ENCODE measurements at places on chromosomes 11 and 22.

- no peak for DNase-seq
These were observed 13.6 kb downstream of the MRPL21 start for GRCh38 chr11:68889948-68890446.

DNA sequence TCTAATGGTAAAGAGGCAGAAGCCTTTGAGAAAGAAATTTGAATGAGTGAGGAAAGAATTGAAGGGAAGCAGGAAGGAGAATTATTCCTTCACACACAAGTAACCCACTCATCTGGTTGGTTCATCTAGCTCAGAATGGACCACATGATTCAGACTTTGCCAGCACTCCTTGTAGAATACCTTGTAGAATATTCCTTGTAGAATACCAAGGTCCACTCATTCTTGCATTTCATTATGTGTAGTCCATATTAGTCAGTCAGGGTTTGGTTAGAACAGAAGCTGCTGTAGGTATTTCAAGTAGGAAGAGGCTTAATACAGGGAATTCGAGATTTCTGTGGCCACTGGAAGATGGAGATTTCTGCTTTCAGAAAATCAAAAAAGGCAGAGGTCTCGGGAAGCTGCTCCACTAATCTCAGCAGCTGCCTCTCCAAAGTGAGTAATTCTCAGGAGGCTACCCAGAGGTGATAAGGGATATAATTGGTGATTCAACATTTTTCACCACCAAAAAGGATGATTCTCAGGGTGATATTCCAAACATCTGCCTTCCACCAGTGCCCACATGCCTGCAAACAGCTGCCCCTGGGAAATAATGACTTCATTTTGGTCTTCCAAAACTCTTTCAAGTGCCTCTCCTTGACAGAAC is 329.1 kb downstream of the TMEM135 start:
- no peak for DNase-seq

DNA sequence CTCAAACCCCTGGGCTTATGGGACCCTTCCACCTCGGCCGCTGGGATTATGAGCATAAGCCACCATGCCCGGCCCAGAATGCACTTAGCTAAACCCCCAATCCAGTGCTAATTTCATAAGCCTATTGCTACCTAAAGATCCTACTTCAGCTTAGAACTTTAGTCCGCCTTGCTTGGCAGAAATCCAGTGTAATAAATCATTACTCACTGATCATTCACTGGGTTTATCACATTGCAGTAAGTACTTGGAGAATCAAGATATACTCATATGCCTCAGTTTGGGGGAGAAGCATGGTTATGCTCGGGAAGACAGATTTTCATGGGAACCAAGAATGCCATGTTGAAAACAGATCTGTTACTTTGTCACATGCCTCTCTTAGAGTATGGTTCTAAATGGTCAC is 3.8 kb upstream of the TBRG1 start:
- DNase-seq, result no peak

- DNase-seq, result no peak
These were observed 7.1 kb downstream of the TPCN2 start for GRCh38 chr11:69055598-69056516.

GRCh38 chr11:62592989-62593421 is 1.7 kb upstream of the TUT1 start:
- DNase-seq, result no peak

GRCh38 chr11:75013051-75013450 is 24.3 kb downstream of the NEU3 start:
- DNase-seq, result no peak

- no peak for DNase-seq
These were observed at the start of gene PTH for GRCh38 chr11:13495929-13496328. TSS of gene PTH (minus strand) at chr11:13495997. CDS start at chr11:13492855, 3,142 bp downstream.

- DNase-seq, result no peak
These were observed 6.6 kb upstream of the CDC42BPG start for GRCh38 chr11:64850979-64851567.

DNA sequence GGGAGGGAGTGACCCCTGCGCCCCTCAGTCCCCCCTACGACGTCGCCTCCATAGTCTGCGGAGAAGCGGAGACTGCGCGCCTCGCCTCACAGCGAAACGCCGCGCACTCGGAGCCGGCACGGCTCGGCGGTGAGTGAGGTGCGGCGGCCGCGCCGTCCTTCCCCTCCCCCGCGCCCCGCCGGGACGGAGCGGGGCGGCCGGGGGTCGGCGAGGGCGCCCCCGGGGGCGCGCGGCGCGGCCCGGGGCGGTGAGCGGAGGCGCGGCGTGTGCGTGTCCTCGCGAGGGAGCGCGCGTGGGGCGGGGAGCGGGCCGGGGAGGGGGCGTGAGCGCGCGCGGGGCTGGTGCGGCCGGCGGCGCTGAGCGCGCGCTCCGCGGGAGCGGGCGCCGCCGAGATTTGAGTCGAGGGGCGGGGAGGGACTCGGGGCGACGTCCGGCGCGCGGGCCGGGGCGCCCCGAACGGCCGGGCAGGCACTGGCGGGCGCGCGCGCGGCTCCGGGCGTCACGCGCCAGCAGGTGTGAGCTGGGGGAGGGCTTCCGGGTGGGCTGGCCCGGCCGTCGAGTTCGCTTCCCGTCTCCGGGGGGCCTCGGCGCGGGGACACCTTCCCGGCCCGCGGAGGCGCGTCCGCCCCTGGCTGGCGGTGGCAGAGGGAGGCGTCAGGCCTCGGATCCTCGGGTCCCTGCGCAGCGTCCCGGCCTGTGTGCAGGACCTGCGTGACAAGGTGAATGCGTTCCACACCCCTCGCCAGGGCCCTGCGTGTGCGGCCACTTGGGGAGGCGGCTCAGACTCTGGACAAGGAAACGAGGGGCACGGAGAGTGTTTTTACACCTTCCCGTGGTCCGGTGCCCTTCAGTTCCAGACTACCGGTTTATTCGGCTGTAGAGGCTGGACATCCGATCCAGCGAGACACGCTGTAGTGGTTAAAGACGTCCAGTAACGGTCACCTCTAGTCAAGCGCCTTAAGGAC is 50.4 kb downstream of the FAM83F start:
- DNase-seq, result peak; percentile 55

DNA sequence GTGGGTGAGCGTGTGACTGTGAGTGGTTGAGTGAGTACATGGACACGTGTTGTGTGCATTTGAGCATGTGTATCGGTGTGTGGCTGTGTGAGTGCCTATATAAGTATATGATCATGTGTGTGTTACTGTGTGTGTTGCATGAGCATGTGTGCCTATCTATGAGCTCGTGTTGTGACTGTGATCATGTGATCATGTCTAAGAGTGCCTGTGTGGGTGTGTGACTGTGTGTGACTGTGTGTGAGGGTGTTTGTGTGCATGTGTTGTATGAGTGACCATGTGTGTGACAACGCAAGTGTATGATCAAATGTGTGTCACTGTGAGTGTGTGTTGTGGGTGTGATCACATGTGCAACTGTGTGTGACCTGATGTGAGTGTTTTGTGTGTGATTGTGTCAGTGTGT is 88.8 kb downstream of the UBASH3B start:
- DNase-seq, result no peak

DNA sequence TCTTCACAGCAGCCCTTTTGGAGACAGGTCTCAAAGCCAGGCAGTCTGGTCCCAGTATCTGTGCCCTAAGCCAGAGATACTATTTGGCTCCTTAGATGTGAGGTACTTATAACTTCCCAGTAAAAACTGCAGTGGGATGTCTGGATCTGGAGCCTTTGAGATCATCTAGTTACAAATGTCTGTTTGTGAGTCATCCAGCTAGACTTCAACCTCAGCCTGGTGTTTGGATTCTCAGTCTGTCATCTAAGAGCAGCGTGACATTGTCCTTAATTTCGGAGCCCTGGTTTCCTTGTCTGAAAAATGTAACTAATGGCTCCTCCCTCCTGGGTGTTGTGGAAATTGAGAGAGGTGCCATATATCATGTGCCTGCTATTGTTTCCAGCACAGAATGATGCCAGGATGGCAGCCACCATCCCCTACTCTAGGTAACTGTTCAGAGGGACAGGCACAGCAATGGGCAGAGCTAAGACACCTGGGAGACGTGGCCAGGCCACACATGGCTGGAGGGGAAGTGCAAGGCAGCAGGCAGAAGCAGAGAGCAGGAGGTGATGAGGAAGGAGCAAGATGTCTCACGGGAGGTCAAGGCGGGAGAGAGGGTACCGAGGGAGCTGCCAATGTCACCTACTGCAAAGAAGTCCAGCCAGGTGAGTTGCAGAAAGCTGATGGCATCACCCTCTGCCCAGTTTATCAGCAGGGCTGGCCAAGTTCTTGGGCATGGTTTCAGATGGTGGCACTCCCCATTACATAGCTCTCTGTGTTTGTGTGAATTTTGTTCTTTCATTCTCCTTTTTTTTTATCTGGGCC is 20.6 kb upstream of the ST3GAL4 start:
- DNase-seq, result no peak

DNA sequence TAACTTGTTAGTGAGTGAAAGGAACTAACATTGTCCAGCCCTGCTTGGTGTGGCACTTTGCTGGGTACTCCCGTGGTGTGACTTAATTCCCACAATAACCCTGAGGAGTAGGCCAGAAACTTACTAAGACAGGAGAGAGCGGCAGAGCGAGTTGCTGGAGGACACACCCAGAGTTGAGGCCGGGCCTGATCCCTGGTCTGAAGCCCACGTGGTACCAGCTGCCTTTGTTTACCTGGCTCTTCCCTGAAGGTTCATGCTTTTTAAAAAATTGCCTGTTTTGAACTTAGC is 594 bp downstream of the MPST start:
- DNase-seq, result no peak

- DNase-seq, result no peak
These were observed 46.5 kb downstream of the ADM start for GRCh38 chr11:10351435-10351764.

GRCh38 chr11:65036931-65037330 is 4.1 kb upstream of the SAC3D1 start:
- DNase-seq, result no peak

DNA sequence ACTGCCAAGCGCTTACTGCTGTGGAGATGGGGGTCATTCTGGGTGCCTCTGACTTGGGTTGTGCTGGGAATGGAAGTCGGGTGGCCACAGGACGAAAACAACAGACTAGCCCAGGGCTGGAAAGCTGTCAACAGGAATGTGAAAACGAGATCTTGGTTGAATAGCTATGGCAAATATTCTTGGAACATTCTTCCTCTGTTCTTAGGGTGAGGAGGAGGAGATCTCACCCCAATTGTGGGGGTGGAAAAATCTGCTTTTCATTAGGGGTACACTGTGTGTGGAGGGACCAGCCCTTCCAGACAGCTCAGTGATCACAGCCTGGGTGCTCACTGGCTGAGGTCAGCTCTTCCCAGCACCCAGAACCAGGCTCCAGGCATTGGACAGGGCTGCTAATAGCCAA is 52.0 kb upstream of the PRSS23 start:
- no peak for DNase-seq

- DNase-seq, result no peak
These were observed 61.4 kb upstream of the MTMR2 start for GRCh38 chr11:95985174-95985808.

- no peak for DNase-seq
These were observed 2.9 kb downstream of the PHLDB1 start for GRCh38 chr11:118610225-118610772.

- DNase-seq, result no peak
These were observed 385.9 kb downstream of the INSC start for GRCh38 chr11:15500643-15501042.

GRCh38 chr11:129239207-129239606 is 47.1 kb upstream of the ARHGAP32 start:
- no peak for DNase-seq

GRCh38 chr22:43689356-43689755 is 122.7 kb downstream of the EFCAB6 start:
- no peak for DNase-seq

GRCh38 chr22:46446799-46447198 is 90.6 kb downstream of the CELSR1 start:
- no peak for DNase-seq

GRCh38 chr11:70579316-70579955 is 181.1 kb downstream of the CTTN start:
- DNase-seq, result no peak

DNA sequence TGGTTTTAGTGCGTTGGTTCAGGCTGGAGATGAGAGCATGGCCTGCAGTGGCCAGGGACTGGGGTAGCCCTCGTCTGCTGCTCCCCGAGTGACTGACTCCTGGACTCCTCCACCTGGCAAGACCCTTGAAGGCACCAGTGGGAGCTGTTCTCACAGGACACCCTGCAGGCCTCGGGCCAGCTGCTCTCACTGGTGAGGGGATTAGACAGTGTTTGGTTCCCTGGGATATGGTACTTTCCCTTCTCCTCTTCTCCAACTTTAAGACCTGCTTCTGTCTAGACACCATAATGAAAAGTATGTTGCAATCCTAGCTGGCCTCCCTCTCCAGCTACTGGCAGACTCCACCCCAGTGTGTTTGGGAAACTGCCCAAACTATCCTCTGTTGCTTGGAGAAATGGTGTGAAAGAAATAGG is 168.8 kb upstream of the CADM1 start:
- no peak for DNase-seq

- DNase-seq, result no peak
These were observed 746.4 kb downstream of the BRD1 start for GRCh38 chr22:49081261-49081666.

DNA sequence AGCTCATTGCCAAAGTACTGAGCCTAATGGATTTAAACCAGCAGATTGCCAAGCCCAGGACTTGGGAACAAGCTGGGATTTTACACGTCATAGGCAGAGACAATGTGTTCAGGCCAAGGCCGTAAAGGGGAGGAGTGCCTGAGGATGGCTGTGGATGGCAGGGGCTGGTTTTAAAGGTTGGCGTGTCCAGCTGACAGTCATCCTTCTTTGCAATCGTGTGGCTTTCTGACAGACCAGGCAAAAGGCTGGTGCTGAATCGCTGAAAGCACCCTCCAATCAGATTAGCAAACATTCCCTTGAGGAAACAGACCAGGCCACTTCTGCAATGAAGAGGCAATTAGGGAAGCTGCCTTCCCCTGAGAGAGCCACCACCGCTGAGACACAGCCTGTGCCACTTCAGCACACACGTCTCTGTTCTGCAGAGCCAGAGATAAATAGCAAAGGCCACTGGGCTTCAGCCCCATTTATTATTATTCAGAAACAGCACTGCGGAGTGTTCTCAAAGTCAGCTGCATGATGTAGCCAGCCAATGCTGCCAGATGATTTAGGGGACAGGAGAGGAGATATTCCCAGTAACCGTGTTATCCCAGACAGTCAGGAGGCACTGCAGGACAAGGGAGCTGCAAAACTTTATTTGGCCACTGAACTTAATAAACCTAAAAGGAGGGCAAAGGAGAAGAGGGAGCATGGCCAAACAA is 54.2 kb upstream of the CSNK2A3 start:
- no peak for DNase-seq

- no peak for DNase-seq
These were observed 82.5 kb downstream of the TSPAN18 start for GRCh38 chr11:44809283-44809682.

DNA sequence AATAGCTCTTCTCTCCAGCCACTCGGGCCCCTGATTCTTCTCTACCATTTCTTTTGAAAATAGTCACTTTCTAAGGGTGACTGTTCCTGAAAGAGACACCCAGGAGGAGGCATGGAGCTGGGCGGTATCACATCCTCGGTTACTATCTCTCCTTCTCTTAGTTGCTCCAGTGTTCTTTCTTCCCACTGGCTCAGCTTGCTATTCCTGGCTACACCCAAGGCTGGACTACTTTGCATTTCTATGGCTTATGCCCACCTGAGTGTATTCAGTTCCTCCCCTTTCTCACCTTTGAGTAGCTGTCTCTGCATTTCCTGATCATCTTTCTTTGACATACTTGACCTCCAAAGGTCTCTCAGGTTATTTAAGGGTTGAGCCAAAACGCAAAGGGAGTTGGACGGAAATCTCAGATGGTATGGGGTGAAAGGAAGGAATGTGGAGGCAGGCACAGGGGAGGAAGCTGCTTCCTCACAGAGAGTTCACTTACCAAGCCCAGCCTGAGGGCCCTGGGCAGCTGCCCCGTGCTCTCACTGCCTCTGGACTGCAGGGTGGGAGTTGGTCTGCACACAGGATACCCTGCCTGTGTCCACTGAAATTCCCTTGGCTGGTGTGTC is 155.7 kb downstream of the SNX19 start:
- DNase-seq, result no peak

Measured in stimulated activated CD4-positive, alpha-beta T cell treated with anti-CD3 and anti-CD28 coated beads, Interleukin-1b, Interleukin-23, amount 100 ng/mL, for 4 hours (primary cell).